ENCODE measurements at places on chromosomes 12 and 14. TPM values are rescaled to one million over a fixed set of nuclear protein-coding genes. Genes with fewer than 3 reads are reported as not detected.

- no peaks in the 10 kb centered on the region for H3K4me1 ChIP-seq
- H3K4me3 ChIP-seq, result no peak overlapping the region
- no peaks in the 10 kb centered on the region for H3K36me3 ChIP-seq
Observed at GRCh38 chr14:35223927-35224326, 68.3 kb upstream of the PSMA6 start.

- peaks cover 43% of the 10 kb centered on the region for H3K36me3 ChIP-seq
- no peaks in the 10 kb centered on the region for H3K27me3 ChIP-seq
- no peak overlapping the region for H3K4me3 ChIP-seq
- peak overlapping the region; percentile 49 for H3K27ac ChIP-seq
- no peak for DNase-seq
Observed at GRCh38 chr12:108816652-108817335, 40.6 kb downstream of the SSH1 start.

DNA sequence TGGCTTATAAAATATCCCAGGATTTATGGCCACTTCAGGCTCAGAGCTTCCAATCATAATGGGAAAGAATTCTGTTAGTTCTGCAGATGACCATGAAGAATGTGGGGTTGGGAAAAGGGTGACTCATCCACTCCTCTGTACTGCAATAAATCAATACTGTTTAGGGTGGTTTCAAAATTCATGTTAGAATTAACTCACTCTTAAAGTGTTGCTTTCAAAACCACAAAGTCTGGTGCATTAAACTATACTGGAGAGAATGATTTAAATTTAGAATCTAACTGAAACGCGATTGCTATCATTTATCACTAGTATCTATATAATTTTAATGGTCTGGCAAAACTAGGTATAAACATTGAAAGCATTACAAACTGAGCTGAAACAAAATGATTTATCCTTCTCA, 798 bp downstream of the CCDC198 start:
- no peak overlapping the region for H3K27ac ChIP-seq
- H3K36me3 ChIP-seq, result no peaks in the 10 kb centered on the region
- DNase-seq, result no peak
- H3K27me3 ChIP-seq, result no peaks in the 10 kb centered on the region
- no peaks in the 10 kb centered on the region for H3K4me1 ChIP-seq

DNA sequence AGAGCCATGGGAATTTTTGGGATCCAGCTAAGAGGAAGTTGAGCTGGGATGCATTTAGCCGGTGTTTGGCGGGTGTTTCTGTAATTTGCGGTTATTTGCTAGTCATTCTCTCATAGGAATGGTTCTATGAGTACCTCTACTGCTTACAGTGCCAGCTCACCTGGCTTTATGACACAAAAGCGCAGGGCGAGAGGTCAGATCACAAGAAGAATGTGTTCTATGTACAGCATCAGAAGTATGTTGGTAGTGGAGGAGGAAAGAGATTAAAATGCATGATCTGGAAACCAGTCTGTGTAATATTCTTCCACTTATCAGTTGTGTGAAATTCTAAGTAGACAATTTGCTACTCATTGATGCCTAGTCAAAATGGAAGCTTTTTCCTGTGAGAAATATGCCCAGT, 173.3 kb downstream of the ADCK1 start:
- no peaks in the 10 kb centered on the region for H3K4me1 ChIP-seq
- no peak for DNase-seq
- H3K27ac ChIP-seq, result no peak overlapping the region
- no peaks in the 10 kb centered on the region for H3K27me3 ChIP-seq
- no peak overlapping the region for H3K4me3 ChIP-seq
- H3K36me3 ChIP-seq, result no peaks in the 10 kb centered on the region

- no peak for DNase-seq
- no peaks in the 10 kb centered on the region for H3K27me3 ChIP-seq
- H3K27ac ChIP-seq, result no peak overlapping the region
- H3K4me3 ChIP-seq, result no peak overlapping the region
- no peaks in the 10 kb centered on the region for H3K36me3 ChIP-seq
Observed at GRCh38 chr12:20711846-20712245, 16.7 kb downstream of the SLCO1C1 start.

- H3K27me3 ChIP-seq, result no peaks in the 10 kb centered on the region
- no peak for DNase-seq
- no peak overlapping the region for H3K27ac ChIP-seq
Observed at GRCh38 chr12:120598674-120599463, 17.7 kb upstream of the POP5 start.

DNA sequence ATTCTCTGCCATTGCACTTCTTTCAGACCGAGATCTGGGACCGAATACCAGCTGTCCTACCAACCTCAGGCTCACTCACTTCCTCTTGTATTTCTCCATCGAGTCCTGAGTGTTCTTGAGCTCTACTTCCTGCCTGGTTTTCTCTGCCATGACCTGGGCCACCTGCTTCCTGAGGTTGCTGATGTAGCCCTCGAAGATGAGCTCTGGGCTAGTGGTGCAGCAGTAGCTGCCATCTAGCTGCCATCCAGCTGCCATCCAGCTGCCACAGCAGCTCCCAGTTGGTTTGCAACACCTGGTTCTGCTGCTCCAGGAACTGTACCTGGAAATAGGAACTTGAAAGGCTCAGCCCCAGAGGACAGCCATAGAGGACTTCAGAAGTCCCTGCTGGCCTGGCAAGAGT, 15.0 kb upstream of the KRT73 start:
- H3K4me1 ChIP-seq, result no peaks in the 10 kb centered on the region
- no peak overlapping the region for H3K4me3 ChIP-seq
- H3K27me3 ChIP-seq, result no peaks in the 10 kb centered on the region
- DNase-seq, result no peak

DNA sequence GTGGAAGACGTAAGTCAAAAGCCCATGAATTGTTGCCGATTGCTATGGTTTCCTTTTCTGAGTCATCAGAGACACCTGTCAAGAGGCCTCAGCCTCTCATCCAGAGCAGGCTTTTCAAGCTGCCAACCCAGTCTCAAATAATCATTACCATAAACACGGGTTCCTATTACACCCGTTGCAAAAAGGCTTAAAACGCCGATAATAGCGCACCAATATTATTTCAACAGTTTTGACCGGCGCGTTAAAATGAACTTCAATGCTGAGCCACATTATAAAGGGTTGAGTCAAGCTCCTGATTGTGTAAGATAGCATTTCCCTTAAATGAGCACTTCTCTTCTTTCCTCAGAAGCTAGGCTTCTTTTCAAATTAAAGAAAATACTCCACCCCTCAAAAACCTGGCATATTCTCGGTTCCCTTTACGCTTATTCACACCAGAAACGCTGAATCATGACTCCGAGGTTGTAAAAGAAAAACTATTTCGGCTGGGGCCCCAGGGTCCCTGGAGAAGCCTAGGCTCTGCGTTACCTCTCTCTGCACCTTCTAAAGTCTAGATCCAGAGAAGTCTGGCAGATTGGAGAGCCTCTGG, 1.4 kb downstream of the TMTC1 start:
- peaks cover 20% of the 10 kb centered on the region for H3K4me1 ChIP-seq
- peak overlapping the region; percentile 91 for H3K27ac ChIP-seq
- H3K36me3 ChIP-seq, result no peaks in the 10 kb centered on the region
- DNase-seq, result no peak

DNA sequence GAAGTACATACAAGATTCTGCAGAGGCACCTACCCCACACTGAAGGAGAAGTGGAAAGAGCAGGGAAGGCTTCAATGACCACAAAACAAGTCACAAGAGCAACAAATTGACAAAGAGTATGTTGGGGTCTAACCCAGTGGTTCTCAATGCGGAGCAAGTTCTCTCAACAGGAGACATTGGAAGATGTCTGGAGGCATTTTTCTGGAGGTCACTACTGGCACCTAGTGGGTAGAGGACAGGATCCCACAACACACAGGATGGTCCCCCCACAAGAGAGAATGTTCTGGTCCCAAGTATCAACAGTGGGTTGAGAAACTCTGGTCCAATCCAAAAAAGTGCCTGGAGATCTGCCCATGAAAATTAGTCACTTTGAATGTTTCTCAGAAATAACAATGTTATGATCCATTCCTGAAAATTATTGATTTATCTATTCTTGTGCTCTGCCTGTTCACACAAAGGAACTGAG, 3.4 kb downstream of the SSH1 start:
- peak overlapping the region; percentile 97 for H3K27ac ChIP-seq
- peaks cover 2% of the 10 kb centered on the region for H3K36me3 ChIP-seq
- H3K4me3 ChIP-seq, result no peak overlapping the region
- H3K4me1 ChIP-seq, result peaks cover 58% of the 10 kb centered on the region
- DNase-seq, result no peak
- no peaks in the 10 kb centered on the region for H3K27me3 ChIP-seq

DNA sequence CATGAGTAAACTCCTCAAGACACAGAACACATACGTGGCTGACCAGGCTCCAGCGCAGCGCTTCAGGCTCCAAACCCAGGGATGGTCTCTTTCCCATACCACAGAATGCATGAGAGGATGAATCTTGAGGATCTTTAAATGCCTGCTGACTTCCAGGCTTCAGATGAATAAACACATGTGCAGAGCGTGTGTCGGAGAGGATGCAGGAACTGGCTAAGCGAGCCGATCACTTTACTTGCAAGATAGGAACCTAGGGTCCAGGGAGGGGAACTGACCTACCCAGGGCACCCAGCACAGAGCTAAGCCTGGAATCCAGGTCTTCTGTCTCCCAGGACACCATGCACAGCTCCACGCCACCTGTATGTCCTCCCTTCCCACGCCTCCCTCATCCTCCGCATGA, 209.8 kb downstream of the BCL11B start:
- H3K27ac ChIP-seq, result no peak overlapping the region
- H3K4me1 ChIP-seq, result no peaks in the 10 kb centered on the region
- H3K4me3 ChIP-seq, result no peak overlapping the region
- no peaks in the 10 kb centered on the region for H3K27me3 ChIP-seq
- no peaks in the 10 kb centered on the region for H3K36me3 ChIP-seq

- H3K36me3 ChIP-seq, result no peaks in the 10 kb centered on the region
- no peak overlapping the region for H3K27ac ChIP-seq
- H3K4me3 ChIP-seq, result no peak overlapping the region
- H3K4me1 ChIP-seq, result no peaks in the 10 kb centered on the region
- no peaks in the 10 kb centered on the region for H3K27me3 ChIP-seq
Observed at GRCh38 chr12:34188974-34189373, 166.7 kb downstream of the ALG10 start.

GRCh38 chr12:121575952-121576625, 4.7 kb downstream of the KDM2B start:
- H3K4me3 ChIP-seq, result no peak overlapping the region
- H3K27me3 ChIP-seq, result no peaks in the 10 kb centered on the region
- no peak for DNase-seq
- peaks cover 3% of the 10 kb centered on the region for H3K4me1 ChIP-seq

DNA sequence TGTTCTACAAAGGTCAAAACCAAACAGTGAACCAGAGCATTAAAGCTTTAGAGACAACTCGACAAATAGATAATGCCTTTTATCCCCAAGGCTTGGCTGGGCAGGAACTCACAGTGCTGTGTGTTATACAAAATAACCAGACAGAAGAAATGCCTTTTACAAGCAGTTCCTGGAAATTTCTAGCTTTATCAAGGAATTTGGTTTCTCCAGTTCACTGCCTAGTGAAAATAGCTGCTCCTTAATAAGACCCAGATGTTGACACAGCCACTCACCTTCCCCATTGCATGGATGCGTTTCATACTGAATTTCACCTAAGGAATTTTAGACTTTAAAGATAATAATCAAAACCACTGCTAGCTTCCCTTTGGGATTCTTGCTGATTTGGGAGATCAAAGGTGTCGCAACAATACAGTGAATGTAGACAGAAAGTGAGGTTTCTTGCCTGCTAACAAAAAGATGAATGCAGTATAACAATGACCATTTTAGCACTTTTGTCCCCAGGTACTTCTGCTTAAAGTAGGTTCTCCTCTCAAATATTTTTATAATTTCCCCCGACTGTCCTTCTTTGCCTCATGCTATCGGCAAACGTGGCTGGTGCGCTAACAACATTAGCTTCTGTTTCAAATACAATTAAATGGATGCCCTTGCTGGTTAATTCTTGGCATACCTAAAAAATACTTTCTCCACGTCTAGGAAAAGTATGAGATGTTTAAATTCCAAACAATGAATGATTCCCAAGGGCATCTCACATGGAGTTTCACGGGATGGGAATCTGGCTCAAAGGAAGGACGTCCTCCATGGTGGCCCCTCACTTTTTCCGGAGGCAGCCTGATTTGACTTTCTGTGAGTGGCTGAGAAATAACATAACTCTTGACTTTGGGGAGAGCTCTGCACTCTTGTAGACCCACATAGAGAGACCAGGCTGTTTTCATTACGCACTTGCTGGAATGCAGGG, 162.4 kb downstream of the C12orf75 start:
- H3K4me1 ChIP-seq, result no peaks in the 10 kb centered on the region
- no peaks in the 10 kb centered on the region for H3K27me3 ChIP-seq
- H3K36me3 ChIP-seq, result no peaks in the 10 kb centered on the region
- H3K27ac ChIP-seq, result no peak overlapping the region
- no peak for DNase-seq

DNA sequence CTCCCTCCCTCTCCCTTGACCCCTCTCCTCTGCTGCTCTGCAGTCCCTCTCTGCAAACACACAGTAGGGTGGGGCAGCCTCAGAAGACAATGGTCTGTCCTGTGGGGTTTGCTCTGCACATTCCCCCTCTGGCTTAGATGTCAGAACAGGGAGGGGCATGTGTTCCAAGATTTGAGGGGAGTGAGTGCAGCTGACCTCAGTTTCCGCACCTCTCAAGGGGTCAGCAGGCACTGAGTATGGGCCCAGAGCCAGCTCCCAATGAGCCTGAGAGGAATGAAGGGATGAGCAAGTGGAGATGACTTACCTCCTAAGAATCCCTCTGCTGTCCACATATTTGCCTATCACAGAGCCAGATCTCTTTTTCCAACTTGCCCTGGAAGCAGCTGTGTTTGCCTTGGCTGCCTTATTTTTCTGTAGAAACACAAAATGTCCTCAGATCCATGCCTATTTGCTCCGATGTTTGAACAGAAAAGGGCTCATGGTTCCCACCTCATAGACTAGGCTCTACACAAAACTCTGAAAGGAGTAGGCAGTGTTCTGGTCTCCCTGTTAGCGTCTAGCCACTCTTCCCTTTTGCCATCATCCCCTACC, 111.4 kb downstream of the CRACR2A start:
- H3K27ac ChIP-seq, result no peak overlapping the region
- no peak for DNase-seq
- no peaks in the 10 kb centered on the region for H3K36me3 ChIP-seq
- H3K27me3 ChIP-seq, result no peaks in the 10 kb centered on the region

DNA sequence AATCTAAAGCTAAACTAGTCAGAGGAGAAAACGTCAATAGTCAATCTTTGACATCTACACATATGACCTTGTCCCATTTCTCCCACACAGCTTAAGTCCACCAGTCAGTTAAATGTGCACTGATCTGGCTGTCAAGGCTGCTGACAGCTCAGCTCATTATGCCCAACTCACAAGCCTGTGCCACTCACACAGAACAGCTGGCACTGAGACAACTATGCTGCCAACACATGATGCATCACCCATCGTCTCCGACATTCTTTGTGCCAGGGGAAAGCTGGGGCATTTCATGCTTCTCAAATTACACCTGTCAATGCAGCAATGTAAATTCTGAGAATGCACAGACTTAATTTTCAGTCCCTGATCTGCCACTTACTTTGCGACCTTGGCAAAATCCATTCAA, 25.3 kb downstream of the GNS start:
- no peaks in the 10 kb centered on the region for H3K4me1 ChIP-seq
- DNase-seq, result peak; percentile 75
- peaks cover 29% of the 10 kb centered on the region for H3K36me3 ChIP-seq
- no peaks in the 10 kb centered on the region for H3K27me3 ChIP-seq
- no peak overlapping the region for H3K4me3 ChIP-seq
- no peak overlapping the region for H3K27ac ChIP-seq

- H3K4me1 ChIP-seq, result peaks cover 39% of the 10 kb centered on the region
- no peak for DNase-seq
- H3K27me3 ChIP-seq, result no peaks in the 10 kb centered on the region
Observed at GRCh38 chr12:29612912-29613311, 115.4 kb upstream of the OVCH1 start.

The NOVA1 gene
- 11.1 TPM for total RNA-seq

The CPNE6 gene
- total RNA-seq, result not detected

The KRT78 gene
- total RNA-seq, result not detected

The KLHL33 gene
- not detected for total RNA-seq

The NKX2-8 gene
- not detected for total RNA-seq

The ATL1 gene
- 1.2 TPM for total RNA-seq

The AKAP5 gene
- 0.11 TPM for total RNA-seq

The PTPN6 gene
- 1.7 TPM for total RNA-seq
